ENCODE measurements at places on chromosomes 12 and 14.

DNA sequence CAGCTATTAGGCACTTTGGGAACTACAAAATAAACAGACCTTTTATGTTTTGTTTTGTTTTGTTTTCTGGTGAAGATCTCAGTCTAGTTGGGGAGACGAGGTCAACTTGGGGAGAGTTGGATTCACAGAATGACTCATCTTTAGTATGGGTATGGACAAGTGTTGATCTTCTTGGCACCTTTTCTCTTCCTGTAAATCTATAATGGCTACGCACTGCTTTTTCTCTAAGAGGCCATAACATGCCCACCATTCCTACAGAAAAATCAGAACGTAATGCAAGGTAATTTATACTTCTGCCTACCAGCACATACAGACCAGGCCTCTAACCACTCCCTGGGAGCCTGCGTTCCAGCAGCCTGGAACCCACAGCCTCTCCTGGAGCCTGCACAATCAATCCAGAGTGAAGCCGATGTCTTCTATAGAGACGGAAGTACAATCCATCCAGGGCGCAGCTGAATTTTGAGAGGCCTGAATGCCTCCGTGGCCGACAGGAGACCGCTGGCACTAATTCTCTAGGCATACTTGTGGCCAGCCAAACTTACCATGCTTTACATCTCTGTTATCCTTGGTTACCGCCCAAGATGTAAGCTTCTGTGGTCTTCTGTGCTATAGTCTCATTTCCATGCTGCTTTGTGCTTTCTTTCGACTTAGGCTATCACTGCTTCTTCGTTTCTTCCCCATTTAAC lies 717 bp downstream of the PPHLN1 start:
- no peak for DNase-seq

GRCh38 chr12:47067176-47067575 lies 12.2 kb upstream of the PCED1B start:
- no peak for DNase-seq

DNA sequence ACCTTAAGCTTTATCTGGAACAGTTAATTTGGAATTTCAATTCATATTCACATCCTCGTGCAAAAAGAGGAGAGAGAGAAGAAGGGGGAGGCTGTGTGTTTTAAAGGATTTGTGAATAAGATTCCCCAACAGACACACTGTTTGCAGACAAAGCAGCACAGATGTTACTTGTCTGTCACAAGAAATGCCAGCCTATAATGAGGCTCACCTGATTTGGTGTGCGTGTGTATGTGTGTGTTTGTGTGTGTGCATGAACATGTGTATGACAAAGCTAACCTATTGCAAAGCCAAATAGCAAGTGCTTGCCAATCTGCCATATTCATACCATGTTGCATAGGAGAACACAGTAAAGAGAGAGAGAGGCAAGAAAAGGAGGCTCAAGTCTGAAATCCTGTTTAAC lies 361.6 kb upstream of the NOVA1 start:
- no peak for DNase-seq

DNA sequence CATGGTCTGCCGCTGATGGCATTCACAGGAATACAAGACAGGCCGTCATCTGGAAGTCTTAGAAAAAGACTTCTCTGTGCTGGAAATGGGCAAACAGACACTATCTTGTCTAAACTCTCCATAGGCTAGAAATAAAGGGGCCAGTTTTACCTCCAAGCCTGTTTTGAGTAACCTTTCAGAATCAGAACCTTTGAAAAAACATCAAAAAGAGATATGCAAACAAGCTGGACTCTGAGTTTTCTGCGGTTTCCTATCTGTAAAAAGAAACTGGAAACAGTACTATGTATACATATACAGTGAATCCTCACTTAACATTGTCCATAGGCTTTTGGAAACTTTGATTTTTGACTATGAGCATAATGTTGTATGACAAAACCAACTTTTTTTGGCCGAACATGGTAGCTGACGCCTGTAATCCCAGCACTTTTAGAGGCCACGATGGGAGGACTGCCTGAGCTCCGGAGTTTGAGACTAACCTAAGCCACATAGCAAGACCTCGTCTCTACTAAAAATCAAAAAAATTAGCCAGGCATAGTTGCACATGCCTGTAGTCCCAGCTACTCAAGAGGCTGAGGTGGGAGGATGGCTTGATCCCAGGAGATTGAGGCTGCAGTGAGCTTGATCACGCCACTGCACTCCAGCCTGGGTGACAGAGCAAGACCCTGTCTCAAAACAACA lies 92.9 kb upstream of the MAX start:
- no peak for DNase-seq

DNA sequence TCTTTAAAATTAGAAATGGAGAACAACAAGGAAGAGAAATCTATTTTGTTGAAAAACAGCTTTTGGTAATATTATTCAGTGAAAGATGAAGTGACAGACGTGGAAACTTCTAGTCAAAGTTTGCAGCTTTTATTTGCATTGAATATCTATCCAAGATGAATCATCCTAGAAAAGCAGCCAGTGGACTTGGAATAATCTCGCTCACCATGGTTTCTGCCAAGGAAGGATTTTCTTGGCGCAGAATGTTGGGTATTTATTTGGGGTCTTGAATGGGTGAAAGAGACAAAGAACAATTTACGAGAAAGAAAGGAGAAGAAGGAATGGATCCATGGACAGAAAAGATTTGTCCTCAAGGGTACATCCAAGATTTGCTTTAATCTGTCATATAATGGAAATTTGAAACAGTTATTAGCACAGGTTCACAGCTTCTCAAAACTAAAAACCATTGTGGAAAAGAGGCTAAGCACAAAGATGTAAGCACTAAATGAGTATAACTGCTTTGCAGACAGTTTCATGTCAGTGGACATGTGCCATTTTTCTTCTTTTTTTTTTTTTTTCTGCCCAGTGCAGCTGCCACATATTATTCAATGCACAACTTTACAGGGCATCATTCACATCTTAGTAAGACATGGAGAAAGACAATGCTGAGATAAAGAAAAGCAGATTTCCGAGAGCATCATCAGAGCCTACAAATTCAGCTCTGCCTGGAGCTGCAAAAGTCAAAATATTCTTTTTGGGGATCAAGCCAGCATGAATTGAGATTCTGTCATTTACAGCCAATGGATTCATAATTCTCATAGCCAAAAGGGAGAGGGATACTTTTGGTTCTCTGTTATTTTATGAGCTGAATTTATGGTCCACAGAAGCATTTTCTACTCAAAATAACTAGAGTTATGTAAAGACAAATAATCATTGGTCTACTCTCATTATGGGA lies 333.7 kb downstream of the DAD1 start:
- DNase-seq, result no peak

DNA sequence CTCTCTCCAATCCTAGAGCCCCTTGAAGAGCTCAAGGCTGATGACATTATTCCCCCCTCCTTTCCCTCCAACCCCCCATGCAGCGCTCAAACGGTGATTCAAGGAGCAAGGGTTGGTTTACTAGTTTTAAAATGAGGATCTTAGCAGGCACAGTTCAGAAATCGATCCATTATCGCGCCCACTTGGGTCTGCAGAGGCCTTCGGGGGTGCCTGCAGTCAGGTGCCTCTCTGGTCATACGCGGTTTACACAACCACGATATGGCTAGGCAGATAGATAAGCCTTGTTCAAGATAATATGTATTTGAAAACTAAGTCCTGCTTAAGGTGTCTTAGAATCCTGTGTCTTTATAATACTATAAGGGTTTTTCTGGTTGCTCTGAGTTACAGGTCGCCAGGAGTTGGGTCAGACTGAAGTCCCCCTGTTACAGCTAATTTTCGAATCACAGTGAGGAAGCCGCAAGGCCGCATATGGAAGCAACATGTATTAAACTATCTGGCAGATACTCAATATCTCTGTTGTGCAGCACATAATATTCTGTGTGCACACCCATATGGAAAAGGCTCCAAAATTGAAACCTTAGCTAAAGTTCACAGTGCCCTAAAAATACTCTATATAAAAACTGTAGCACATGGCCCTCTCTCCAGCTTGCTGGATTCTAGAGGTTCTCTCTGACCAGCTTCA lies 10.0 kb downstream of the BHLHE41 start:
- no peak for DNase-seq

DNA sequence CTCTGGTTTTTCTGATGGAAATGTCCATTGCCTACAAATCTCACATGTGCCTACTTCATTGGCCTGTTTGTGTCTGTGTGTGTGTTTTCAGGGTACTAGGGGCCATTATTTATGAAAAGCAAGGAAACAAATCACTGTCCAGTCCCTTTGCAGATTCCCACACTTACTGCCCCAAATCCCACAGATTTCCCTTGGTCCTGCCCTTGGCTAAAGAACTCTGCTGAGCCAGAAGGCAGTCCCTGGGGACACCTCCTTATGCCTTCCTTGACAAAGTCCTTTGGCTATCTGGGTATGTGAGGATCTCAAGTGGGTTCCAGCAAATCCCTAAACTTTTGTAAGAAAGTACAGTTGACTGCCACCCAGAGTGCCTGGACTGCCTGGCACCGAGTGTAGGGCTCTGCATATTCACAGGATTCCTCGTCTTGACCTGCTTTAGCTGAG lies 388.1 kb downstream of the BCAT1 start:
- no peak for DNase-seq

DNA sequence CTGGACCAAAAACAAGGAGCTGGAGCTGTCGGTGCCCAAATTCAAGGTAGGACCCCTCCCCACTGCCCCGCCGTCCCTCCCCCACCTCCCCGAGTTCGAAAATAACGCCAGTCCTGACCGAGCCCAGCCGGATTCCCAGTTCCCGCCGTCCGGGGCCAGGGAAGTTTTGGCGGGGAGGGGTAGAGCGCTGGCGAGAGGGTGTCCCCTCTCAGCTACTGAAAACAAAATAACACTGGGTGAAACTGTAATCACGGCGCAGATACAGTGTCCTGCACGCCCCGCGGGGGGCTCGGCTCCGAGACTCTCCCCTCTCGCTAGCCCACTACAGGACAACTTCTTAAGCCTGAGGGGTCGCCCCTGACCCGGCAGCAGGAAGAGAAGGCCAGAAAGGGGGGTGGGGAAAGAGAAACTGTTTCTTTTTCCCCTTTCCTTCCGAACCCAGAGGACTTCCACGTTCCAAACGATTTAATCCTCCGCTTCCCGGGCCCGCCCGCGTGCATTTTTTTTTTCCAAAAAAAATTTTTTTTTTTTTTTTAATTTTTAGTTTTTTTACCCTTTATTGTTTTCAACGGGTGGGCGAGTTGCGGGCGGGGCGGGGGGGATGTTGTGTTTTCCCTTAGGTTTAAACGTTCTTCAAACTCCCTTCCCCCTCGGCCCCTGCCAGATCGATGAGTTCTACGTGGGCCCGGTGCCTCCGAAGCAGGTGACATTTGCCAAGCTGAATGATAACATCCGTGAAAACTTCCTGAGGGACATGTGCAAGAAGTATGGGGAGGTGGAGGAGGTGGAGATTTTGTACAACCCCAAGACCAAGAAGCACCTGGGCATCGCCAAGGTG lies 1.6 kb downstream of the SETD1B start:
- DNase-seq, result no peak

DNA sequence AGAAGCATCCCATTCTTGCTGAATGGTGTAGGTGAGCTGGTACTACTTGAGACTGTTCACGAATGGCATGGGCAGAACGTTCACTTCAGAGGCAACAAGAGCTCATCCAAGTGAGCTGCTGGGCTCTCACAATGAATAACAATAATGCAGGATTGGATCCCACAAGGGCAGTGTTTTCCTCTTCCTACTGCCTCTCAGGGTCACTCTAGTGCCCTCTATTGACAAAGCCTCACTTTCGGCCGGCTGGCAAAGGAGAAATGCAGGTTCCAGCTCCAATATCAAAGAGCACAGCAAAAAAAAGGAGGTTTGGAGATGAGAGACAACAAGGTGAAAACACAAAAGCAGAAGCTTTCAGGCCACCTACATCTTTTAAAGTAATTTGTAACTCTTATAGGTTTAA lies 74.6 kb upstream of the MYF6 start:
- no peak for DNase-seq

- no peak for DNase-seq
Measured at GRCh38 chr12:46100551-46101484, 110.4 kb upstream of the SCAF11 start.

- DNase-seq, result no peak
Measured at GRCh38 chr14:92626041-92626440, 112.5 kb downstream of the RIN3 start.

GRCh38 chr12:86331012-86331411 lies 74.8 kb upstream of the MGAT4C start:
- DNase-seq, result no peak

- no peak for DNase-seq
Measured at GRCh38 chr14:51609955-51610283, 41.8 kb upstream of the FRMD6 start.

DNA sequence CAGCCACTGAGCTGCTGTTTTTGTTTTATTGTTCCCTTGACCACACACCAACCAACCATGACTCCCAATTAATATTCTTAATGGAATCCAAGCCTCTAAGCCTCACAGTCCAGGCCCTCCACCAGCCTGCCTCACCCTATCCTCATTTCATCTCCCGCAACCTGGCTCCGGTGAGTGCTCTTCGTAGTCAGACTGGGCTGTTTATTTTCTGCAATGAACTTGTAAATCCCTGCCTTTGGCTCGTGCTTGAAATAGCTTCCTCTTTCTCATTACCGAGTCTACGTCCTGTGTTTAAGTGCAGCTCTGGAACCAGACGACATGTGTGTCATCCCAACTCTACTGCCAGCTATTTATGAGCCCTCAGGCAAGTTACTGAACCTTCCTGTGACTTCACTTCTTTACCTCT lies 12.4 kb upstream of the ETFBKMT start:
- DNase-seq, result no peak

Data from naive thymus-derived CD8-positive, alpha-beta T cell (primary cell).